ENCODE measurements at places on chromosomes 13 and 19.

- DNase-seq = no peak
Observed at GRCh38 chr19:14203177-14203576, 2.8 kb downstream of the ADGRL1 start.

- no peak for DNase-seq
Observed at GRCh38 chr13:97274829-97275649, 52.9 kb downstream of the MBNL2 start.

- no peak for DNase-seq
Observed at GRCh38 chr13:113855012-113855921, 8.6 kb downstream of the GAS6 start.

- peak; percentile 91 for DNase-seq
Observed at GRCh38 chr13:112619730-112620631, 32.0 kb upstream of the TUBGCP3 start.

GRCh38 chr19:53958168-53958571 lies 4.6 kb upstream of the CACNG8 start:
- no peak for DNase-seq

DNA sequence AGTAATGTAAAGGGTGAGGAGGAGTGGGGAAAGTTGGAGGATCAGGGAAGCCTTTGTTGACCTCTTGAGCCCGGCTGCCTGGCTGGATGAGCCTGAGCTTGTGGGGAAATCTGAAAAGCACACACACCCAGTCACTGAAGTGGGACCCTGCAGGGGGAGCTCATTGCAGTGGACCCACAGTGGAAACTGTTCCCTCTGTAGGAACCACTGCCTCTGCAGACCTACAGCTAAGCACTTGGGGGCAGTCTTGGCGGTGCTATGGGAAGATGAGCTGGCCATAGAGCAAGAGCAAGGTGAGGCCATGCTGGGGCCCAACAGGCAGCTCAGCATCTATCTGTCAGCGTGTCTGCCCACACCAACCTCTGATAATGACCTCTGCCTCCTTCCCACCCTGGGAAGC lies 294.8 kb downstream of the TSHZ3 start:
- no peak for DNase-seq

DNA sequence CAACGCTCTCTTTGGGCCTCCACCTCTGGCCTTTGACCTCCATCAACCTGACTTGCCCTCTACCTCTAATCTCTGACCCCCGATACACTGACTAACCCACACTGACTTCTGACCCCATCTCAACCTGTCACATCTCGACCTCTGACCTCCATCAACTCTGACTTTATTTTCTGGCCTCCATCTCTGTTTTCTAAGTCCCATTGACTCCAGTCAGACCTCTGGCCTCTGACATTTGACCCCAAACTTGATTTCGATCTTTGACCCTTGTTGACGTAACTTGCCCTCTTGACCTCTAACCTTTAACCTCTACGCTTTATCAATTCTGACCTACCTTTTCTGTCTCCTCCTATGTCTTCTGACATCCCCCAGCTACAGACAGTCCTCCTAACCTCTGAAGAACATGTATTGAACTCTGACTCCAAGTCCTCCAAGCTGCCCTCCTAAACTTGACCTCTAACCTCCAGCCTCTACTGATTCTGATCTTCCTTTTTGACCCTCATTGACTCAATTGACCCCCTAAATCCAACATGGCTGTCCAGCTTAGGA lies 780 bp downstream of the ACP4 start:
- no peak for DNase-seq

- DNase-seq = no peak
Observed at GRCh38 chr19:47274891-47275761, 441 bp downstream of the INAFM1 start.

DNA sequence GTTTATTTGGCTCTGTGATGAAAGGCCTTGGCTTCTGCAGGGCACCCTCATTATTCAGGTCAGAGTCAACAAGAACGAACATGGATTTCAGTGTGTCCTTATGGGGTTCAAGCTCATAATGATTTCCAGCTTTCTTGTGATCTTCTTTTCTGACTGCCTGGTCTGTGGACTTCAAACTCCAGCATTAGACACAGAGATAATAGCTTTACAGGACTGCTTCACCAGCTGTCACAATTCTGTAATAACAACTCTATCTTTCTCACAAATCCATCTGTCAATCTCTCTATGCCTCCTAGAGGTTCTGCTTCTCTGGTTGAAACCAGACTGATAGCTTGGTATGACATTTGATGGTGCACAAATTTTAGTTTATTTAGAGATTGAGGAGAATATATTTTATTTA lies 13.1 kb upstream of the SLITRK6 start:
- no peak for DNase-seq

DNA sequence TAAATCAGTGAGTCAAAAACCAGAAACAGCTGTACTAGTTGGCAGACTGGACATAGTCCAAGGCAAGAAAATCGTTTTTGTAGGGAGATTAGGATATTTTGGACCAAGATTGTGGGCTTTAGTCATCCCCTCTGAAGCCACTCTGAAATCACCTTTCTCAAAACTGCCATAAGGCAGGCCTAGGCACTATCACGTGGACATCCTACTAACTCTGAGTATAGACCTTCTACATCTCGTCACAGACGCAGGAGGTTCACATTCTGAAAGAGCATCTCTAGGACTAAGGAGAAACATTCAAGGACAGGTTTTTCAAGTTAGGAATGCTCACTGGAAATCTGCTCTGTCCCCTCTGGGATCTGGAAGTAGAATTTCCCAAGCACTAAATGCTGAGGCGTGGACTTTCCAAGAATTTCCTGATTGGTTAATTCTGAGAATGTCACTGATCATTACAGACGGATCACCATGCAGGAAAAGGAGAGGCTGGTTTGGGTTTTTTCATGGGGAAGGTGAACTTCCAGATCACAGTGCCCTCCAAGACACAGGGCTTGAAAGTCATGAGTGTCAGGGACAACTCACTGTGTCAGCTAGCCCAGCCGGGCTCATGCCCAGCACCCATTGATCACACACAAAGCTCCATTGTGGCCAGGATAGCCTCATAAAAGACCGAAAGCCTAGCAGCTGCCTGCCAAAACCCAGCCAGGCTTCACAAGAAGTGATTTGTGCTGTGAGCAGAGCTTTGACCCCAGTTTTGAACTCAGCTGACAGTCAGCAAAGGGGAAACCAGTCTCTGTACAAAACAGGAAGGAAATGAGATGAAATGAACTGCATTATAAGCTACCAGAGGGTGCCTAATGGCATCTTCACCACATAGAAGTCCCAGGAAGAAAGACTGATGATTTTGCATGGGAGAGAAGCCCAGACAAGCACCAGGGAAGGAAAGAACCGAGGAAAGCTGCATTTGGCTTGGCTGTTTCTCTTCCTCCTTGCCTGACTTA lies 2.7 kb upstream of the RUBCNL start:
- DNase-seq = no peak

- no peak for DNase-seq
Observed at GRCh38 chr13:33711436-33711835, 106.5 kb upstream of the RFC3 start.

- no peak for DNase-seq
Observed at GRCh38 chr19:5132698-5133651, 164.1 kb downstream of the KDM4B start.

DNA sequence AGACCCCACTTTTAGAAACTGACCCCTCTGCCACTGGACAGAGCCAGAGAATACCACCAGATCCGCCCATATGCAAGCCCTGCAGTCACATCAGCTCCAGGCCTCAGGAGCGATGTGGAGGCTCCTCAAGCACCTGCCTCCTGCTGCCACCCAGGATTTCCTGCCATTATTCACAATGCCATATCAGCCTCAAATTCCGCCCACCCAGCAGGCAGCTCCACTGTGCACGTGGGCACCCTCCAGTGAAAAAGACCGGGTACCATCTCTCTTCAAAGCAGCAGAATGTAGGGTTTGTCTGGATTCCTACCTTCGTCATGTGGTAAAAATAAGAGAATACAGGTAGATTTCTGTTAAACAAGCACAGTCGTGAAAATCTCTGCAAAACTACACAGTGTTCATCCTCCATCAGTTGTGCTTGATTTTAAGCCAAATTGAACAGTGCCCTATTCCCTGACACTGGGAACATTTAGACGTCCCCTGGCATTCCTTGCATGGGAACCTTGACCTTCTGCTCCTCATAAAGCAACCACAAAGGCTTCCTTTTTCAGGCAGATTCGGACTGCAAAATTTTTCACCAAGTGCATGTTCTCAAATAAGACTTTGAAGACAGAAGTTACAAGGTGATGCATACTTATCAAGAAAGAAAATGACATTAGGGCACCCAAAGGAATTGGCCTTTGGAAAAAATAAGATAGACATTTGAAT lies 56.4 kb downstream of the FAM124A start:
- no peak for DNase-seq

GRCh38 chr13:71864986-71865873 lies 1.8 kb downstream of the DACH1 start:
- DNase-seq = no peak

- no peak for DNase-seq
Observed at GRCh38 chr19:28283592-28283991, 929.4 kb downstream of the UQCRFS1 start.

GRCh38 chr19:13252569-13253335 lies 102.5 kb downstream of the IER2 start:
- DNase-seq = no peak

DNA sequence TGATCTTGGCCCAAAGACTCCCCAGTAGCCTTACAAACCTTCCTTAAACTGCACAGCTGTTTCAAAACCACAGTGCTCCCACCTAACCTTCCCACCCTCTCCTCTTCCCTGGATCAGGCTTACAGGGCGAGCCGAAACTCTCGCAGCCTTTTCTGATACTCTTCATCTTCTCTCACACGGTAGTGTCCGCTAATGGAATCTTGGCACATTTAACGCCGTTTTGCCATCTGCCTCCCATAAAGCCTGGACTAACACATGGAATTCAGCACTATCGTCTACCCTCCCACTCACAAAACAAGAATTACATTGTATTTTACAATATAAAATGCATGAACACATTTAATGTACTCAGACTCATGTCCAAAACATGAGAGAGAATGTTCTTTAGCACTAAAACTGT lies 135.9 kb downstream of the RAP2A start:
- DNase-seq = no peak

DNA sequence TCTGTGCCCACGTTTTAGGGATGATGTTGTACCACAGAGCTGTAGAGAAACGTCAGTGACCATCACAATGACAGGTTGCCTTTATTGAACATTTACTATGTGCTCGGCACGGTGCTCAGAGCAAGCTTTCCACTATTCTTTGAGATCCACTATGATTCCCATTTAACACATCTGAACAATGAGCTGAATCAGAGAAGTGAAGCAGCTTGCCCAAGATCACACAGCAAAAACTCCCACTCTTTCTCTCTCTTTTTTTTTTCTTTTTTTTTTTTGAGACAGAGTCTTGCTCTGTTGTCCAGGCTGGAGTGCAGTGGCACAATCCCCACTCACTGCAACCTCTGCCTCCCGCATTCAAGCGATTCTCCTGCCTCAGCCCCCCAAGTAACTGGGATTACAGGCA lies 8.1 kb upstream of the TNFSF9 start:
- DNase-seq = no peak
